SJCRH30 (cell line): ENCODE measurements at places on chromosomes 3 and 15. TPM values are rescaled to one million over a fixed set of nuclear protein-coding genes. Genes with fewer than 3 reads are reported as not detected.

- DNase-seq, result no peak
- H3K4me1 ChIP-seq, result no peaks in the 10 kb centered on the region
- H3K36me3 ChIP-seq, result no peaks in the 10 kb centered on the region
- H3K27me3 ChIP-seq, result no peaks in the 10 kb centered on the region
- no peak overlapping the region for H3K27ac ChIP-seq
Measured at GRCh38 chr3:46586738-46587246, 20.7 kb upstream of the LRRC2 start.

DNA sequence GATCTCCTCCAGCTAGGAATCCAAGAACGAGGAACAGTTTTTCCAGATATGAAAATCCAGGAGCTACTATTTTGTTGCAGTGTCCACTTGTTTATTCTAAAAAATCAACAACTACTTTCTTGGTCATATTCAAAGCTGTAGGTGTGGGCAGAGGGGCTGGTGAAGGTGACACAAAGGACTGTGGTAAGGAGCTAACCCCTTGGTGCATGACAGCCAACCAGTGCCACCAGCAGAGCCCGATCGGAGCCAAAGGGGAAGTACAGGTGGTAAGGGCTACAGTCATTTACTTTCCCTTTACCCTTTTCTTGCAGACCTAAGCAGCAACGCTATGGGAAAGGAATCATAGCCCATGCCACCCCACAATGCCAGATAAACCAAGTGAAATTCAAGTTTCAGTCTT lies 30.7 kb downstream of the PLA1A start:
- no peak overlapping the region for H3K27ac ChIP-seq
- H3K27me3 ChIP-seq, result no peaks in the 10 kb centered on the region
- H3K4me3 ChIP-seq, result no peak overlapping the region
- DNase-seq, result no peak
- peaks cover 7% of the 10 kb centered on the region; the same call in 1 of the 2 replicates for H3K4me1 ChIP-seq

- no peak overlapping the region for H3K27ac ChIP-seq
- 0 out of 2 replicates have a peak, but pooled peaks cover 3% of the 10 kb centered on the region for H3K4me1 ChIP-seq
- no peaks in the 10 kb centered on the region for H3K27me3 ChIP-seq
Measured at GRCh38 chr15:65038836-65039235, 6.4 kb upstream of the SLC51B start.

DNA sequence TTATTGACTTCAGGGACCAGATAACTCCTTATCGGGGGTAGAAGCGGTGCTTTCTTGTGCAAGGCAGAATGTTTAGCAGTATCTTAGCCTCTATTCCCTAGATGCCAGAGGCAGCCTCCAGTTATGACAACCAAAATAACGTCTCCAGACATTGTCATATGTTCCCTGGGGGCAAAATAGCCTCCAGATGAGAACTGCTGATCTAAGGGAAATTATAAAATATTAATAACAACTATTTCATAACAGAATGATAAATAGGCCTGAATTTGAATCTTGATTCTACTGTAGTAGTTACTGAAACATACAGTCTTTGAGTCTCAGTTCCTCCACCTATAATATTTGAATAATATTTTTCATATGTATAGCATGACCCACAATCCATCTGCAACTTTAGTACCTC lies 1431.3 kb downstream of the ZPLD1 start:
- H3K27me3 ChIP-seq, result no peaks in the 10 kb centered on the region
- no peaks in the 10 kb centered on the region for H3K4me1 ChIP-seq
- H3K36me3 ChIP-seq, result no peaks in the 10 kb centered on the region
- H3K4me3 ChIP-seq, result no peak overlapping the region

CCDC39 gene
- total RNA-seq, result not detected in 2 replicates

DNA sequence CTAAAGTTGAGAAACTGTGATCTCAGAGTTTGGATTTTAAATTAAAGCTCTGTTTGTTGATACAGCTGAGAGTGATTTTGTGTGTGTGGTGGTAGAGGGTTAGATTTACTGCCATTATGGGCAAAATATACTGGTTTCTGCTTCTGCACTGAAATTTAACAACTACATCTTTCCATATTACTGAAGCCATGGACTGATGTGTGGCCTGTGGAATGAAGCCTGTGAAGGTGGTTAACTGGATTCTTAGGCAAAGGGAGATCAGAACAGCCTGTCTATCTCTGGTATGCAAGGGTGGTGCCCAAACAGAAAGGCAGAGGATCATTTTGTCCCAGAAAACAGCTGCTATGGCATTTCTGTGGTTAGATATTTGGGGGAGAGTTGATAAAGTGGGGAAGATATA lies 297.3 kb upstream of the THBS1 start:
- H3K27ac ChIP-seq, result peak overlapping the region; percentile 3; the same call in 1 of the 2 replicates
- peaks cover 41% of the 10 kb centered on the region for H3K4me1 ChIP-seq

FEZF2 gene
- total RNA-seq, result not detected in 2 replicates

- no peaks in the 10 kb centered on the region for H3K36me3 ChIP-seq
- DNase-seq, result no peak
- no peak overlapping the region for H3K4me3 ChIP-seq
- no peak overlapping the region for H3K27ac ChIP-seq
Measured at GRCh38 chr3:42129014-42129953, 38.1 kb downstream of the TRAK1 start.

- no peak overlapping the region for H3K27ac ChIP-seq
- H3K4me3 ChIP-seq, result no peak overlapping the region
- no peaks in the 10 kb centered on the region for H3K36me3 ChIP-seq
- H3K27me3 ChIP-seq, result no peaks in the 10 kb centered on the region
- no peaks in the 10 kb centered on the region for H3K4me1 ChIP-seq
Measured at GRCh38 chr3:39965997-39966396, 156.6 kb downstream of the MYRIP start.

DNA sequence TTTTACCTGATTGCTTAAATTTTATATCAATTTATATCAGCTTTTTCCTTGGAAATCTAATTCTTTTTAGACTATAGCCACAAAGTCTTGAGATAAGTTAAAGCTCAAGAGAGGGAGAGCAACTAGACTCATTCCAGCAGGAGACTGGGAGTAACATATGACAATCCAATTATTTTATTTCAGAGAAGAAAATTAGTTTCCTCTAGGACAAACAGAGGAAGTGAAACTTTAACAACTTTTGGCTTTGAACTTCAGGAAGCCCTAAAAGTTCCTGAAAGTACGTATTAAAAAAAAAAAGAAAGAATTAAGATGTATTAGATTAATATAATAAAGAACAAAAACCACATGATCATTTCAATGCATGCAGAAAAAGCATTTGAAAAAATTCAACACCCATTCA lies 13.9 kb upstream of the UBE2E2 start:
- no peaks in the 10 kb centered on the region for H3K4me1 ChIP-seq
- DNase-seq, result no peak
- H3K27me3 ChIP-seq, result no peaks in the 10 kb centered on the region
- no peak overlapping the region for H3K27ac ChIP-seq

USP50 gene
- not detected in 2 replicates for total RNA-seq

ALS2CL gene
- total RNA-seq, result 6.5 and 9.4 TPM in 2 replicates

DNA sequence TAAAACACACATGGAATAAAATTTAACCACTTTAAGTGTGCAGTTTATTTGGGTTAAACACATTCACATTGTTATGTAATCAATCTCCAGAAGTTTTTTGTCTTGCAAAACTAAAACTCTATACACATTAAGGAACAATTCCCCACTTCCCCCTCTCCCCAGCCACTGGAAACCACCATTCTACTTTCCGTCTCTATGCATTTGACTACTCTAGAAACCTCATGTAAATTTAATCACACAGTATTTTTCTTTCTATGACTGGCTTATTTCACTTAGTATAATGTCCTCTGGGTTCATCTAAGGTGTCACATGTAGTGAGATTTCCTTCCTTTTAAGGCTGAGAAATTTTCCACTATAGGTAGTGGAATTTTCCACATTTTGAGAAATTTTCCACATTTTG lies 568.7 kb upstream of the UBE2E2 start:
- DNase-seq, result no peak
- no peak overlapping the region for H3K27ac ChIP-seq
- H3K4me3 ChIP-seq, result no peak overlapping the region
- no peaks in the 10 kb centered on the region for H3K27me3 ChIP-seq

DNA sequence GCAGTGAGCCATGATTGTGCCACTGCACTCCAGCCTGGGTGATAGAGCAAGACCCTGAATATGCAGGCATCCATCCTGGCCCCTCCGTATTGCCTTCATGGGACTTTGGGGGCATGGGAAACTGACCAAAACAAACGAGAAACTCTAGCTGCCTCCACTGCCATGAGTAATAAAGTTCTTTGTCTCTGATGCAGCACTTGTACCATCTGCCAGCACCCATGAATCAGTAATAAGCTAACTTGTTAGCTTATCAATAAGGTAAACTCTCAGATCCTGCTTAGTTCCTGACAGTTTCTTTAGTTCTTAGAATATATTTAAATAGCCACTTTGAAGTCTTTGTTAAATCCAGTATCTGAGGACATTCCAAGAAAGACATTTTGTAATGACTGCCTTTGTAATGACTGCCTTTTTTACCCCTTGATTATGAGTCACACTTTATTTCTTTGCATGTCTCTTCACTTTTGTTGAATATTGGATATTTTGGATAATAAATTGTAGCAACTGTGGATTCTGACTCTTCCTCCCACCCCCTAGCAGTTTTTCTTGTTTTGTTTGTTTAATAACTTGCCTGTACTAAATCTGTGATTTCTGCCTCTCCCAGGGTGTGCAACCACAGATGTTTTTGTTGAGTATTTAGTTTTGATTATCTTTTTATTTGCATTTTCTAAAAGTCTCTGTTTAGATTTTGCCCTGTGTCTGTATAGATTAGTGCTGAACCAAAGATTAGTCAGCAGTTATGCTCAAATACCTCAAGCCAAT lies 136.9 kb downstream of the HCN4 start:
- no peaks in the 10 kb centered on the region for H3K36me3 ChIP-seq
- DNase-seq, result no peak
- H3K27ac ChIP-seq, result no peak overlapping the region
- H3K4me1 ChIP-seq, result no peaks in the 10 kb centered on the region
- H3K4me3 ChIP-seq, result no peak overlapping the region

GRCh38 chr3:22685597-22685996 lies 517.5 kb upstream of the UBE2E2 start:
- no peak overlapping the region for H3K4me3 ChIP-seq
- no peaks in the 10 kb centered on the region for H3K36me3 ChIP-seq
- no peaks in the 10 kb centered on the region for H3K4me1 ChIP-seq
- DNase-seq, result no peak
- H3K27me3 ChIP-seq, result no peaks in the 10 kb centered on the region
- H3K27ac ChIP-seq, result no peak overlapping the region

GRCh38 chr3:133825969-133826727 lies 20.5 kb downstream of the SRPRB start:
- no peaks in the 10 kb centered on the region for H3K27me3 ChIP-seq
- no peak overlapping the region for H3K27ac ChIP-seq
- no peaks in the 10 kb centered on the region for H3K4me1 ChIP-seq
- peaks cover 20% of the 10 kb centered on the region for H3K36me3 ChIP-seq
- H3K4me3 ChIP-seq, result no peak overlapping the region

- no peaks in the 10 kb centered on the region for H3K4me1 ChIP-seq
- H3K4me3 ChIP-seq, result no peak within 1 kb of the TSS
- no peaks in the 10 kb centered on the region for H3K27me3 ChIP-seq
- DNase-seq, result no peak
- no peak within 1 kb of the TSS for H3K27ac ChIP-seq
- peaks cover 27% of the 10 kb centered on the region for H3K36me3 ChIP-seq
Measured at GRCh38 chr3:49276475-49277382, at the start of gene C3orf62. TSS of gene C3orf62 (minus strand) at chr3:49277232. CDS start at chr3:49276872, 360 bp downstream.

DNA sequence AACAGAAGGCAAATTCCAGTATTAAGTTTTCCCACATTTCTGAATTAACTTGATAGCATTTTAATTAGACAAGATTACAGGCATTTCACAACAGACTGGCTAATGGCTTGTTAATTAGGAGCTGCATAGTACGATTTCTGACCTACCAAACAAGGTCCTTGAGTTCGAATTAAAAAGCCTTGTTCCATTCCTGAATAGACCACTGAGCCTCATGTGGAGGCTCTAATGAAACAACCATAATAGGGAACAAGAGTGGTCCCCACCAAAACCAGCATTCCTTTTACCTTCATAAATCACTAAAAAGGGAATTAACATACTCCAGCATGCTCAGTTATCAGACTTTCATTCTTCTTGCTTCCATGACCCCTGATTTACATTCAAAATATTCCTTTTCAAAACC lies 66.4 kb downstream of the PRTG start:
- no peak overlapping the region for H3K27ac ChIP-seq
- H3K27me3 ChIP-seq, result no peaks in the 10 kb centered on the region
- peaks cover 87% of the 10 kb centered on the region for H3K36me3 ChIP-seq
- DNase-seq, result no peak

ANKRD34C gene
- not detected in 2 replicates for total RNA-seq

- no peaks in the 10 kb centered on the region for H3K27me3 ChIP-seq
- DNase-seq, result no peak
- H3K4me3 ChIP-seq, result no peak overlapping the region
- H3K4me1 ChIP-seq, result no peaks in the 10 kb centered on the region
- H3K36me3 ChIP-seq, result no peaks in the 10 kb centered on the region
Measured at GRCh38 chr3:37443363-37444035, 269.1 kb upstream of the LRRFIP2 start.

GRCh38 chr15:74723187-74723586 lies 2.1 kb downstream of the CYP1A1 start:
- H3K27ac ChIP-seq, result no peak overlapping the region
- peaks cover 11% of the 10 kb centered on the region; the same call in 1 of the 2 replicates for H3K27me3 ChIP-seq
- no peak overlapping the region for H3K4me3 ChIP-seq
- no peaks in the 10 kb centered on the region for H3K4me1 ChIP-seq
- no peaks in the 10 kb centered on the region for H3K36me3 ChIP-seq
- DNase-seq, result no peak

DNA sequence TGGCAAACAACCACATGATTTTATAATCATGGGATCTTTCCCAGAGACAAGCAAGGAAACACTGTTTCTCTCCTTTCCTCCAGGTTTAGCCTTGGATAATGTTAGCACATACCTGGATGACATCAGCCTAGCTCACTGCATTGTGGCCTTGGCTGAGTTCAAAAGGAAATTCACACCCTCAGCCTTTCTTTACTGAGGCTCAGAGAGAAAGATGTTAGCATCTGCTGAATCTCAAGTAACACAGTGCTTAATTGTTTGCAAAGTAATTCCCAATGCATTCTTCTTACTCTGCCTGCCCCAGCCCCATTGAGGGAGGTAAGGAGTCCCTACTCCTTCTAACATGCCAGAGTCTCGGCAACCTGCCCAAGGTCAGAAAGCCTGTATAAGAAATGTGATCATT lies 432.2 kb upstream of the LMCD1 start:
- no peak overlapping the region for H3K4me3 ChIP-seq
- H3K27me3 ChIP-seq, result no peaks in the 10 kb centered on the region
- no peaks in the 10 kb centered on the region for H3K4me1 ChIP-seq
- no peak for DNase-seq
- no peaks in the 10 kb centered on the region for H3K36me3 ChIP-seq

ILDR1 gene
- total RNA-seq, result not detected in 2 replicates

GRCh38 chr15:57527382-57528091 lies 64.2 kb upstream of the MYZAP start:
- no peak overlapping the region for H3K4me3 ChIP-seq
- no peak overlapping the region for H3K27ac ChIP-seq
- peak; percentile 74 for DNase-seq
- peaks cover 7% of the 10 kb centered on the region; the same call in 1 of the 2 replicates for H3K4me1 ChIP-seq
- H3K27me3 ChIP-seq, result no peaks in the 10 kb centered on the region
- H3K36me3 ChIP-seq, result no peaks in the 10 kb centered on the region

LRIG1 gene
- 16.9 and 17.4 TPM in 2 replicates for total RNA-seq

DNA sequence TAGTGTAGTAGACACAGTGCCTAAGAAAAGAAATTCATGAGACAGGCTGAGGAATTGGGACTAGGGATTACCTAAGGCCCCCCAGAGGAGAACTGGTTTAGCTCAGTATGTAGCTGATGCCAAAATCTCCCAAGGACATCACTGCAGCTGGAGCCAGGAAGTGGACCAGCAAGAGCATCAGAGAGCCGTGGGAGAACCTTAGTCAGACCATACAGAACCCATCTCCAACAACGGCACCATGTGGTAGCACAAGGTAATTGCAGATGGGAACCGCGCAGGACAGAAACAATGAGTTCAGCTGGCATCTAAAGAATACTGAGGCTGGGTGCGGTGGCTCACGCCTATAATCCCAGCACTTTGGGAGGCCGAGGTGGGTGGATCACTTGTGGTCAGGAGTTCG lies 81.7 kb downstream of the WNT5A start:
- no peaks in the 10 kb centered on the region for H3K36me3 ChIP-seq
- H3K27ac ChIP-seq, result no peak overlapping the region
- DNase-seq, result peak; percentile 30
- H3K4me1 ChIP-seq, result no peaks in the 10 kb centered on the region
- H3K27me3 ChIP-seq, result no peaks in the 10 kb centered on the region
